ENCODE measurements at places on chromosomes 11 and 22.

DNA sequence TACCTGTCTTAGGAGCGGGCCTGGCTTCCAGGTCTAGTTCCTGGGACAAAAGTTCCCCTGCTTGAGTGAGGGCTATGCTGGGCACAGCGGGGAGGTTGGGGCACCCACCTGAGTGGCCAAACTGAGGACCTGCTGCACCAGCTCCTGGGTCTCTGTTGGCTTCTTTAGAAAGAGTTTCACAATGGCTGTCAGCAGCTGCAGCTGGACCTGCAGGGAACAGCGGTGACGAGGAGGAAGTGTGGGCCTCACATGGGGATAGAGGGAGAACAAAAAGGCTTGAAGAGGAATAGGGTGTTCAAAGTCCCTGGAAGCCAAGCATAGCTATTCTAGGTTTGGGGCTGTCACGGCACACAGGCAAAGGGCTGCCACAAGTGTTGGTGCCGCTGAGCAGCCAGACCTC lies 26.7 kb upstream of the RASL10A start:
- no peak for DNase-seq
- peaks cover 2% of the 10 kb centered on the region for H3K27me3 ChIP-seq
- no peak overlapping the region for H3K27ac ChIP-seq
- peaks cover 49% of the 10 kb centered on the region for H3K4me1 ChIP-seq

GRCh38 chr11:73258104-73259035 lies 13.8 kb upstream of the P2RY6 start:
- peak overlapping the region; percentile 74 for H3K4me3 ChIP-seq
- H3K27ac ChIP-seq, result peak overlapping the region; percentile 100
- H3K27me3 ChIP-seq, result peaks cover 3% of the 10 kb centered on the region
- H3K4me1 ChIP-seq, result peaks cover 49% of the 10 kb centered on the region
- no peaks in the 10 kb centered on the region for H3K36me3 ChIP-seq
- no peak for DNase-seq

GRCh38 chr11:118438314-118438931 lies 2.1 kb downstream of the KMT2A start:
- peak overlapping the region; percentile 92 for H3K4me3 ChIP-seq
- H3K4me1 ChIP-seq, result peaks cover 68% of the 10 kb centered on the region
- 0 out of 2 replicates have a peak, but pooled peaks cover 4% of the 10 kb centered on the region for H3K36me3 ChIP-seq
- H3K27ac ChIP-seq, result peak overlapping the region; percentile 91
- no peaks in the 10 kb centered on the region for H3K27me3 ChIP-seq

- peaks cover 2% of the 10 kb centered on the region for H3K27me3 ChIP-seq
- no peaks in the 10 kb centered on the region for H3K36me3 ChIP-seq
- H3K4me3 ChIP-seq, result no peak overlapping the region
- no peak overlapping the region for H3K27ac ChIP-seq
- H3K4me1 ChIP-seq, result no peaks in the 10 kb centered on the region
Measured at GRCh38 chr11:41134971-41135370, 324.5 kb downstream of the LRRC4C start.

DNA sequence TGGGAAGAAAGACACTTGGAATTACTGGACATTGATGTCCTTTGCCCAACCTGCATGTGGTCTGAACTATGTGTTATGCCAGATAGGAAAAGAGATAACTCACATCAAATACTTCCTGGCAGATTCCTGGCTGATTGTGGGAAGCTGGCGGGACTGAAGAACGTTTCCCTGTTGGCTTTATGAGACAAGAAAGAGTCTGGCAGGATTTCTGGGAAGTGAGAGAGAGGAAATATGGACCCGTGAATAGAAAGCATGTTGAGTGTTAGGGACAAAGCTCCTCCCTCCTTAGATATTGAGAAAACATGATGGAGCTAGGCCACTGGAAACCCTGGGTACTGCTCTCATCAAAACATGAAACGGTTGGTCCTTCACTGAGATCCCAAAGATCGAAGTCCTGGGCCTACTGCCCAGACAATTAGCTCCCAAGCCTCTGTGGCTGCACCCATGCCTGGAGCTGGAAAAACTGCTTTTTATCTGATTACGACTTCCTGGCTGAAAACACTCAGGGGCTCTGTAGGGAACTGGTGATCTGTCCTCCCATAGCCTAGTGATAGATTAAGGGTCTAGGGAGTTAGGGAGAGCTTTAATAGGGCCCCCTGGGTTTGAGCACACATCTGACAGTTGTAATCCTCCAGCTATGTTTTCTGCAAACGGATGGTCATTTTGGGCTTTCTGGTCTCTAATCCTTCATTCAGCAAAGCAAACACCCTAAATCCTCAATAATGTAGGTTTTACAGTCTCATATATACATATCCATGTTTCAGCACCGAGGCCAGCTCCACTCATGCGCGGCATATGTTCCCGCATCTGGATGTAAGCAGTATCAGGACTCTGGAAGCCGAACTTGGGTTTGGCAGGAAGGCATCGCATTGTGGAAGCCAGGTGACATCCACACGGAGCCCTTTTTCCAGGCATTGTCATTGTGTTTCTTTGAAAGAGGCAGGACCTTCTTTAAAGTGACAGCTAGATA lies 6.1 kb upstream of the B3GAT1 start:
- H3K4me3 ChIP-seq, result no peak overlapping the region
- H3K4me1 ChIP-seq, result no peaks in the 10 kb centered on the region
- H3K27ac ChIP-seq, result no peak overlapping the region
- peaks cover 6% of the 10 kb centered on the region for H3K36me3 ChIP-seq
- DNase-seq, result no peak
- H3K27me3 ChIP-seq, result peaks cover 11% of the 10 kb centered on the region
